Spinal cord (tissue), 10 donors: ENCODE measurements at places on chromosomes 16 and 17. TPM values are rescaled to one million over a fixed set of nuclear protein-coding genes. Genes with fewer than 3 reads are reported as not detected.

The SOST gene
- 0.50 TPM for total RNA-seq

The SALL1 gene
- 25.0 TPM for total RNA-seq

The ABCA10 gene
- total RNA-seq = 6.5 TPM

The TPSD1 gene
- not detected for total RNA-seq

The AXIN1 gene
- 24.0 TPM for total RNA-seq

The DNAAF8 gene
- 1.2 TPM for total RNA-seq

The SLC16A3 gene
- 22.8 TPM for total RNA-seq

The TBC1D3K gene
- not detected for total RNA-seq

The UTS2R gene
- 0.11 TPM for total RNA-seq

The C17orf113 gene
- 3.1 TPM for total RNA-seq

The SCNN1G gene
- 0.28 TPM for total RNA-seq

The C1QL1 gene
- 20.4 TPM for total RNA-seq

The PRSS33 gene
- 0.17 TPM for total RNA-seq

The SMIM36 gene
- not detected for total RNA-seq

The LGALS9 gene
- 17.4 TPM for total RNA-seq

The ATP6V0A1 gene
- 321 TPM for total RNA-seq

The CACNG3 gene
- 1.9 TPM for total RNA-seq

The TOM1L1 gene
- total RNA-seq = 27.9 TPM

The ITGAD gene
- not detected for total RNA-seq

The CCL4L2 gene
- 3.1 TPM for total RNA-seq

The DPEP2 gene
- total RNA-seq = 2.7 TPM

The FGF11 gene
- 11.2 TPM for total RNA-seq

The CHST4 gene
- total RNA-seq = 0.50 TPM

The TBC1D24 gene
- total RNA-seq = 22.2 TPM

The MFSD11 gene
- 72.9 TPM for total RNA-seq

The MIEF2 gene
- total RNA-seq = 18.5 TPM

The P2RX1 gene
- 1.9 TPM for total RNA-seq

The SDR42E2 gene
- not detected for total RNA-seq

The CCL4 gene
- total RNA-seq = 4.8 TPM

The PIRT gene
- total RNA-seq = 7.3 TPM

The HCFC1R1 gene
- total RNA-seq = 20.4 TPM

The ACSM5 gene
- total RNA-seq = 1.7 TPM

The GRIN2A gene
- total RNA-seq = 42.6 TPM

The LITAFD gene
- total RNA-seq = not detected

The CFAP97D1 gene
- 0.10 TPM for total RNA-seq

The RRAD gene
- 1.8 TPM for total RNA-seq

The NPIPB6 gene
- total RNA-seq = 1.5 TPM

The WSCD1 gene
- 28.3 TPM for total RNA-seq

The KDM6B gene
- total RNA-seq = 11.2 TPM

The RAB11FIP4 gene
- 15.3 TPM for total RNA-seq

The KRTAP4-1 gene
- not detected for total RNA-seq

The SEZ6L2 gene
- total RNA-seq = 32.7 TPM

The HBM gene
- total RNA-seq = 56.1 TPM

The AOC3 gene
- total RNA-seq = 6.2 TPM

The WNT9B gene
- total RNA-seq = 0.44 TPM

The ADAD2 gene
- 0.20 TPM for total RNA-seq

The STAT5B gene
- 27.2 TPM for total RNA-seq

The MEIOC gene
- 0.22 TPM for total RNA-seq

The CACNG4 gene
- total RNA-seq = 19.7 TPM

The NAA60 gene
- total RNA-seq = 18.5 TPM

The NXPH3 gene
- 2.6 TPM for total RNA-seq
